ENCODE measurements at places on chromosomes 6 and 20.
A peak's percentile ranks its signal among the peaks of the same experiment; 100 is the strongest.

DNA sequence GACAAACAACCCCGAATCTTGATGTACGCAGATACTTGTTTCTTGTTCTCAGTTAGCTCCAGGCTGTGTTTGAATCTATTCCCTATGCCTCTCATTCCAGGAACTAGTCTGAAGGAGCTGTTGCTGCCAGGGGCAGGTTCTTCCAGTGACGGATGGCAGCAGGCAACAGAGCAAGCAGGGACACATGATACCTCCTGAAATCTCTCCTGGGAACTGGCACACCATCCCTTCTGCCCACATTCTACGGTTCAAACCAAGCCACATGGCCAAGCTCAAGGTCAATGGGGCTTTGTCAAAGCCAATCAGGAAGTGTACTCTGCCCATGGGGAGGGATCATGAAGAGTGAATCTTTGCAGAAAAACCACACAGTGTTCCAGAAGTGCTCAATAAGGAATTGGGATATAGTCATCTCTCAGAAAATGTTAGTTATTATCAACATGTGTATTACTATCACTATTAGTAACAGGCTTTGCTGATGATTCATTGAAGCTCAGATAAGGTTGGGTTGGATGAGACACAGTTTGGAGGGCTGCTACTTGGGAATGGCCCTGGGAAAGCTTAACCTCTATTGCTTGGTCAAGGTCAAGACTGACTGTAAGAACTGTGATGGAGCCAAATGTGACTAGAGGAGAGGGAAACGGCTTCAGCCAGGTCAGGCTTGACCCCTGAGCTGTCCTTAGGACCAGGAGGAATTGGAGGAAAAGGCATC is 454.9 kb downstream of the PTPRT start:
- no peak for DNase-seq

GRCh38 chr6:151721146-151721545 is 86.3 kb upstream of the ESR1 start:
- DNase-seq, result no peak

DNA sequence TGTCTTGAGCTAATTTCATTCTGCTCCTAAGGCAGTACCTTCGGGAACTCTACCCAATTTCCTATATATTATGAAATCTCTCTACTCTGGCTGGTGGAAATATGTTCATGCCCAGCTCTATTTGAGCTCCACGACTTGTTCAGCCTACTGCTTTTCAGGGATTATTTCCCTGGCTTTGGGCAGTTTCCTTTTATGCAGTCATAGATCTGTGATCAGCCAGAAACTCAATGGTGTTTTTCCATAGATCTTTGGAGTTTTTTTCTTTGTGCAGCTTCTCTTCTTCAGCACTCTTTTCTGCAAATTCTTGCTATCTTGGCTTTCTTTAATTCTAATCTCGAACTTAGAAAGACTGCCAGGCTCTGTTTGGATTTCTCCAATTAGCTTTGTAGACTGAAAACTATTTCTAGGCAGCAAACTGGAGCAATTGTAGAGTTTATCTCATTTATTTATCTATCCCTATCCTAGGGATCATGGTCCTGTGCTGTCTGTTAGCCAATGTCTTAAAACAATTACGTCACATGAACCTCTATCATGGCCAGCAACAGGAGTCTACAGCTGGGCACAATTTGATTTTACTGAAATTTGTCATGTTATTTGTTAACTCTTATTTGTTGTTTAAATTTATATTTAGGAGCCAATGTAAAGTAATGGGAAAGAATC is 328.4 kb downstream of the BCKDHB start:
- no peak for DNase-seq

- DNase-seq, result no peak
Observed at GRCh38 chr6:169445661-169446581, 192.3 kb upstream of the THBS2 start.

GRCh38 chr6:1325461-1326309 is 13.8 kb downstream of the FOXQ1 start:
- DNase-seq, result no peak

DNA sequence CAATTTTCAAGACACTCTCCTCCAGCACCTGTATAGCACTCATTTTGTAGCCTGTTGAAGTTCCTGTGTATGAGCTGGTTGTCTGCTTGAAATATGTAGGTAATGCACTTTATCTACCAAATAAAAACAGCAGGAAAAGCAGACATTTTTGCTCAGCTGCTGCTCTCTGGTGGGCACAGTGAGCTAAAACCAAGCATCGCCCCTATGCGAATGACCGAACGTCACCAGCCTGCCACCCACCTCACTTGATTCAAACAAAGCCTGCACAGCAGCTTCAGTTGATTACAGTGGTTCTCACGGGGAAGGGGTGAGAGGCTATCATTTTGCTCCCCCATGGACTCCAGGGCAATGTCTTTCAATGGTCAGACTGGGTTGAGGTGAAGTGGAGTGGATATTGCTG is 185.7 kb downstream of the SASH1 start:
- DNase-seq, result no peak

DNA sequence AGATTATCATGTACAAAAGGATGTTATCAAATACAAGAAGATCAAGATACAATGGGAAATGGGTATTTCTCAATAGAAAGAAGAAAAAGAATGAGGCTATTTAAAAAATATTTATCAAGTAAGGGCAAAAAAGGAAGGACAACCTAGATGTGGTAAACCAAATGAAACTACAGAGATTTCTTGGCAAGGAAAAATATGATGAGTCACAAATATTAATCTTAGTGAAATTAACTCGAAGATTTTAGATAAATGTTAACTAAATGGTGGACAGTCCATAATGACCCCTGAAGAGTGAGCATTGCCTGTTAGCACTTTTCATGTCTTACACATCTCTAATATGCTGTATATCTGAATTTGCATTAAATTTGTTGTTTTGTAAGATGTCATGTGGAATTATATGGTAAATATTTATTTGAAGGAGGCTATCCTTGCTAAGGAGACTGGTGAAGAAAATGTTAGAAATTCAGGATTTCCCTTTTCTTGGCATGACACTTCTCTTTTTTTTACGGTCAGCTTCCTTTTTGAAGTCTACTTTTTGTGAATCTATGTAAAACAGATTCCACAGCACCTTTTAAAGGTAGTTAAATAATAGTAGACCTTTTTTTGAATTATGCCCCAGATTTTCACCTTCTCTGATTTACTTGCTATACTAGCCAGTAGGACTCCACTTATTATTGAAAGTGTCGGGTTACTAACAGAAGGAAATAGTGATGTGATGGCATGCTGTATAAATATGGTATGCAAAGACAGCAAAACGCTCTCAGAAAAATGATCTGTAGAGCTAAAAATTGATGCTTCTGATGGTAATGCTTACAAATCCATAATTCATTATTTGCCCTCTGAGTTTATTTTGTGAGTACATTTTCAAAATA is 120.5 kb downstream of the HIVEP1 start:
- no peak for DNase-seq

- DNase-seq, result peak; percentile 53
Observed at GRCh38 chr20:32155017-32155981, 45.8 kb downstream of the TM9SF4 start.

- no peak for DNase-seq
Observed at GRCh38 chr20:11754451-11754850, 163.2 kb upstream of the BTBD3 start.

- no peak for DNase-seq
Observed at GRCh38 chr20:17806107-17806506, 106.3 kb downstream of the BANF2 start.

GRCh38 chr6:2433711-2434110 is 188.3 kb upstream of the GMDS start:
- DNase-seq, result no peak

DNA sequence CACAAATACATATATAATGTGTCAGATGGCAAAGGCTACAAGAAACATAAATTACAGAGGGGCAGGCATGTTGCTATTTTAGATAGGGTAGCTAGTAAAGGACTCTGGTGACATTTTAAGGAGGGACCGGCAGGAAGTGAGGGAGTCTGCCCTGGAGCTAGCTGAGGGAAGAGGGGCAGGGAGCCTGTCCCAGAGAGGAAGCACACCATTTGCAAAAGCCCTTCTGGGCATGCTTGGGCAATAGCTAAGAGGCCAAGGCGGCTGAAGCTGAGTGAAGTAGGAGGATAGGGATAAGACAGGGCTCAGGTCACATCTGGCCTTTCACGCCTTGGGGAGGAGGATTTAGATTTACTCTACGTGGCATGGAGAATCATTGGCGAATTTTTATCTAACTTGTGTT is 96.2 kb downstream of the RTN4IP1 start:
- DNase-seq, result no peak

GRCh38 chr6:118980063-118980462 is 45.1 kb upstream of the MCM9 start:
- DNase-seq, result no peak

DNA sequence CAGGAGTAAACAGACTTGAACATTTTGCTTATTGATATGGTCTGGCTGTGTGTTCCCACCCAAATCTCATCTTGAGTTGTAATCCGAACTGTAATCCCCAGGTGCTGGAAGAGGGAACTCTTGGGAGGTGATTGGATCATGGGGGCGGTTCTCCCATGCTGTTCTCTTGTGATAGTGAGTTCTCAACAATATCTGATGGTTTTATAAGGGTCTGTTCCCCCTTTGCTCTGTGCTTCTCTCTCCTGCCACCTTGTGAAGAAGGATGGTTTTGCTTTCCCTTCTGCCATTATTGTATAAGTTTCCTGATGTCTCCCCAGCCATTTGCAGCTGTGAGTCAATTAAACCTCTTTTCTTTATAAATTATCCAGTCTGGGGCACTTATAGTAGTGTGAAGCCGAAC is 40.0 kb downstream of the MYLIP start:
- peak; percentile 13 for DNase-seq

- no peak for DNase-seq
Observed at GRCh38 chr6:124974771-124975377, 12.6 kb downstream of the RNF217 start.

GRCh38 chr6:117034971-117035370 is 157.9 kb downstream of the RFX6 start:
- DNase-seq, result no peak

- DNase-seq, result no peak
Observed at GRCh38 chr6:156767603-156768467, 9.3 kb upstream of the ARID1B start.

DNA sequence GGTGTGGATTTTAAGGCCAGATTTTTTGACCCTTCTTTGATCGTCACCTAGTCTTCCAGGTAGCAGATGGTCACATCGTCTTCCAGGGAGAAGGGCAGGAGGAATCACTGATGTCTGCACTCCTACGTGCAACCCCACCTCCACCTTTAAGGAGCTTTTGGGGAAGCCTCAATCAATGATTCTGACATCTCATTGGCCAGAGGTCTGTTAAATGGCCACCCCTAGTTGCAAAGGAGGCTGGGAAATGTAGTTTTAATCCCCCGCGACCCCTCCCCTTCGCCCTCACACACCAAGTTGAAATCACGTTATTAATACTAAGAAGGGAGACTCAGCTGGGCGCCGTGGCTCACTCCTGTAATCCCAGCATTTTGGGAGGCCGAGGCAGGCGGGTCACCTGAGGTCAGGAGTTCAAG is 151.4 kb downstream of the BCAS1 start:
- DNase-seq, result no peak

DNA sequence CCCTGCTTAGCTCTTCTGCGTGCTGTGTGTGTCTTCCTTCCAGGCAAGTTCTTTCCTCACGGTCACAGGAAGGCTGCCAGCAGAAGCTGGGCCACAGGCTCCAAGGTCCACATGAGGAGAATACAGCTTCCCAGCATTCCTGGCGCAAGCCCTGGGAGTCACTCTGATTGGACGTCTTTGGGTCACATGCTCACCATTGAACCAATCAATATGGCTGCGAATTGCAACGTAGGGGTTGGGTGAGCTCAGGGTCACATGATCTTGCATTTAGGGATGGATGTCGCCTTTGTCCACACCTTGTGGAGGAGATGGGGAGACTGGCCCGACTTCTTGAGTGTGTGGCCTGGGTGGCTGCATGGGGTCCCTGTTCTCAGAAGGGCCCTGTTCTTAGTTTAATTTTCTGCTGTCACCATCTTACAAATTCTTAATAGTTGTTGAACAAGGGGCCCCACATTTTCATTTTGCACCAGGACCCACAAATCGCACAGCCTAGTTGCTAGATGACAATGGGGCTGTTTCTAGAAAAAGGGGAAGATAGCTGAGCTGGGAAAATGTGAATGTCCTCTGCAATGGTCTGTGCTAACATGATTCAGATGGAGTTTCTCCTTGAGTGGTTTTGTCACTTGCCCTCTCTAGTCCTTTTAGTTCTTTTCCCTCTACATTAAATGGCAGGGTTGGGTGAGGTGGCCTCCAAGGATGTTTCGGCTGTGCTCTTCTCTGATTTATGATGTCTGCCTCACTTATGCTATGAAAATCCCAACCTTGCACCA is 149.6 kb downstream of the CDH26 start:
- DNase-seq, result no peak

GRCh38 chr6:24257282-24257681 is 100.6 kb downstream of the DCDC2 start:
- peak; percentile 44 for DNase-seq

GRCh38 chr6:170179616-170180324 is 111.1 kb downstream of the DLL1 start:
- no peak for DNase-seq

DNA sequence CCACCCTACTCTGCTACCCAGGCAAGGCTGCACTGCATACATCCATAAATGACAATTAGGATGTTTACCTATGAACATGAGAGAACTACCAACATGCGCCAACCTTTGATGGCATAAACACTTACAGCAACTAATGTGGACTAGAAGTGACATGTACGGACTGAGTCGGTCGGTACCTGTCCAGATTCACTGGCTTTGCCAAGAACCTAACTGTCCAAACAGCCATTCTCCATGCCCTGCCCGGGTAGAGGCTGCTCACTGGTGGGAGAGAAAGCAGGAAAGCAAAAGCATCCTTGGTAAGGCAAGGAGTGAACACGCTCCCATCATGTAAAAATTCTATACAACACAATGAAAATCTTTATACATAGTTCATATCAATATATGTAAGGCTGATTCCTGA is 30.0 kb downstream of the SYNDIG1 start:
- DNase-seq, result no peak

DNA sequence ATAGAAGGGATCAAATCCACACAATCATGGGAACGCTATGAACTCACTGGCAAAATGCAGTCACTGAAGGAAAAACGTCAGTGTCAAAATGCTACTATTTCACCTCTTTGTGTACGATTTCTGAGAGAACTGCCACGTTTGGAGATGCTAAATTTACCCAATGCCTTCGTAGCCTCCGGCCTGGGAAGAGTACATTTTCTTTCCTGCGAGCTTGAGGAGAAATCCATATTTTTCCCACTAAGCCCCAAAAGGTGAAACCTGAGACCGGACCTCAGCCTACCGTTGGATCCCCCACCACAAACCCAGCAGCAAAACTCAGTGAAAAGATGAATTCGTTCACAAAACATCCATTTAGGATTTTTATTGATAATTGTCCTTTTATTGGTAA is 131.7 kb downstream of the GPX5 start:
- no peak for DNase-seq

DNA sequence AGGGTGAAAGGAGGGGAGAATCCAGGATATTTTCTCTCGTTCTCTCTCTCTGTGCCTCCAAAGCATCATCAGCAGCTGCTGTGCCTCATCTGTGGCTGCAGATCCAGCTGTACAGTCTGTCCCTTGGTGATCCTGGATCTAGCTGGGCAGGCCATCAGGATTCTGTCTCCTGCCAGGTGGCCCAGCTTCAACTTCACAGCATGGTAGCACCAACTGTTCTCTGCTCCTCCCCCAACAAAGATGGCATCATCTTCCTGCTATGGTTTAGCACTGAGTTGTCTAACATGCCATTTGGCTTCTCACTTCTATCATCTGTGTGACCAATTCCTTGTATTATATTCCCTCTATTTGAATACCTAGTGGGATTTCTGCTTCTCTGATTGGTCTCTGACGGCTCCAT is 28.6 kb upstream of the ARFGEF2 start:
- no peak for DNase-seq

- DNase-seq, result no peak
Observed at GRCh38 chr6:1878330-1878729, 268.6 kb downstream of the FOXC1 start.
